Caco-2 (cell line): ENCODE measurements at places on chromosomes 7 and 10.
A peak's percentile ranks its signal among the peaks of the same experiment; 100 is the strongest.

- DNase-seq = no peak
Measured at GRCh38 chr7:34371922-34372321, 286.1 kb upstream of the NPSR1 start.

- DNase-seq = peak; percentile 80
Measured at GRCh38 chr10:8049045-8049864, 5.2 kb upstream of the GATA3 start.

- no peak for DNase-seq
Measured at GRCh38 chr7:22296916-22297315, 60.0 kb downstream of the RAPGEF5 start.

GRCh38 chr10:29012926-29013554 is 275.8 kb upstream of the LYZL1 start:
- no peak for DNase-seq

GRCh38 chr7:120052884-120053382 is 220.0 kb upstream of the KCND2 start:
- peak; percentile 30 for DNase-seq

- DNase-seq = no peak
Measured at GRCh38 chr10:115026746-115027140, 66.4 kb upstream of the ATRNL1 start.

DNA sequence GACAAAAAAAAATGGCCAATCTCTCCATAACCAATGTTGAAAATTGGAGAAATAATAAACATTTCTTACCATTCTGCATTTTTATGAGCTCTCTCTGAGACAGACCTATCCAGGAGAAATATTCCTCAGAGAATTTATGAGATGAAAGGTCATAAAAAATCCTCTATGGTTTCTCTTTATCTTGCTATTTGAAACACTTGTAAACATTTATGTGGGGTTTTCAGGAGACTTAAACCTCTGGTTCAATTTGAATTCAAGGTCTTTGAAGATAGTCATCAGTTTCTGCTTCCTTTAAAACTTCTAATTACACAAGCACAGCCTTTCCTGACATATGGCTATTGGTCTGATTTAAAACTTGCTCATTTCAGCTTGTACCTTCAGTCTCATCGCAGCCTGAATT is 78.5 kb upstream of the APBB1IP start:
- DNase-seq = no peak

DNA sequence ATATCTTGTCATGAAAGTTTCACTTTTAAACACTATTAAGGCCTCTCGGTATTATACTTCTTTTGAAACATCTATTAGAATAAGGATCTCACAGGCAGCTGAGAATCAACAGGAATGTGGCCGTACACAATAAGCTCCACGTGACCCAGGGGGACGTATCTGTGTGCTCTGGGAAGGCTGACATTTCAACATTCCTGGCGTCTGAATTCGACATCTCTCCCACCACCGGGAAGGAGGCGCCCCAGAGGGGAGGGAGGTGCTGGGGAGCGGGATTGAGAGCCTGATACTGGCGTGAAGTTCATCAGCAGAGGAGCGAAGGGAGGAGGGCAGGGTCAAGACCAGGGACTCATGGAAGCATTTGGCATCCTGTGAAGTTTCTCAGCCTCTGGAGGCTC is 401.3 kb downstream of the DNAJB6 start:
- DNase-seq = no peak

GRCh38 chr7:96532428-96532935 is 177.2 kb downstream of the SEM1 start:
- no peak for DNase-seq

- DNase-seq = no peak
Measured at GRCh38 chr7:46939089-46939488, 642.8 kb downstream of the TNS3 start.

- DNase-seq = no peak
Measured at GRCh38 chr7:44982970-44983369, 4.2 kb upstream of the MYO1G start.

- no peak for DNase-seq
Measured at GRCh38 chr7:33904681-33905388, 504 bp upstream of the BMPER start.

DNA sequence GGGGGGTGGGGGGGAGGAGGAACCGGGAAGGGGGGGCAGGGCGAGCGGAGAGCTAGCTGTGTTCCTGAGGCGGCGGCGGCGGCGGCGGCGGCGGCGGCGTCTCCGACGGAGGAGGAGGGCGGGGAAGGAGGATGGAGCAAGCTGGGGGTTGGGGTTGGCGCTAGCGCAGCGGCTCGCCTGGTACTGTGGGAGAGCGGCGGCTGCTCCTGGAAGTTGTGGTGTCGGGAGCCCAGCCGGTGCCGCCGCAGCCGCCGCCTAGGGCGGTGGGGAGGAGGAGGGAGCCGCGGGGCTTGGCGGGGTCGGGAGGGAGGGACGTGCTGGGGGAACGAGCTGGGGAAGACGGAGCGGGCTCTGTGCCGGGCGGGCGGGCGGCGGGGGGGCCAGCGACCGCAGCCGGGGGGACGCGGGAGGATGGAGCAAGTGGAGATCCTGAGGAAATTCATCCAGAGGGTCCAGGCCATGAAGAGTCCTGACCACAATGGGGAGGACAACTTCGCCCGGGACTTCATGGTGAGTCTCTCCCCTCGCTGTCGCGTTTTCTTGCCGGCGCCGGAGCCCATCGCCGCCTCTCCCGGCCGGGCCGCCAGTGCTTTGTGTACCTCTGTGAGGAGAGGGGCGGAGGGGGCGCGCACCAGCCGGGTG is at the start of gene PTPN12:
Gene PTPN12, plus strand, starts transcription at position 160 of the 642 bp plus-strand sequence. Its CDS starts 252 bp downstream, at position 412.
- DNase-seq = peak; percentile 48

DNA sequence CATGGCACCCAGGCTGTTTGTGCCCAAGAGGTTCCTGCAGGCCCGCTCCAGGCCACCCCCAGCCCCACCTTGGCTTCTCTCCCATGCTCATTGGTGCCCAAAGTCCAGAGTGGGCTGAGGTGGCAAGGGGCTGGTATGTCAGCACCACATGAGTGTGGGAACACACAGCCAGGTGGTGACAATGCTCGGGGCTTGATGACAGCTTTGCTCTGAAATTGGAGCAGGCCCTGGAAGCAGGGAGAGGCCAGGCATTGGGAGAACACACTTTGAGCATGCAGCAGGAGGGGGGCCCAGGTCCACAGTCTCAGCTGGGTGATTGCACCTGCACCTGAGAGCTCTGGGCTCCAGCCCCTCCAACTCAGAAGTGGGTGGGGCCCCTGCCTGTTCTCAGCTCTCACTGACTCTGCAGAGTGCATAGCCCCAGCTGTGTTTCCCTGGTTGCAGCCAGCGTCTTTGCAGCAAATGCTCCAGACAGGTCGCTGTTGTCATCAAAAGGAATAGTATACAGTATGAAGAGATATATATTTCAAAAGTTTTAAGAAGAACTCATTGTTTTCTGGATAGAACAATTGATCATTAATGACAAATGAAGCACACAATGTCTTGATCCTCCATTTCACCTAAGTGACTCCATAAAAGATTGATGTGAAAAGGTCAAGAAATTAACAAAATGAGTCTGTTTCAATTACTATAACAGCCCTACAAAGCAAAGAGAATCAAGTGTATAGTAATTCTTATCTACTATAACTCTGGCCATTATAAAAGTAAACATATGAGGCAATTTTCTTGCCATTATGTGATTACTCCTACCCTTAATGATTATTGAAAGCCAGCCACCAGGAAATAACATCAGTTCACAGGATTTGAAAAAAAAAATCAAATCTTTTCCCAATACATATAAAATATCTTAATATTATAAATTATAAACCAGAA is 848.1 kb downstream of the PCDH15 start:
- DNase-seq = peak; percentile 33

DNA sequence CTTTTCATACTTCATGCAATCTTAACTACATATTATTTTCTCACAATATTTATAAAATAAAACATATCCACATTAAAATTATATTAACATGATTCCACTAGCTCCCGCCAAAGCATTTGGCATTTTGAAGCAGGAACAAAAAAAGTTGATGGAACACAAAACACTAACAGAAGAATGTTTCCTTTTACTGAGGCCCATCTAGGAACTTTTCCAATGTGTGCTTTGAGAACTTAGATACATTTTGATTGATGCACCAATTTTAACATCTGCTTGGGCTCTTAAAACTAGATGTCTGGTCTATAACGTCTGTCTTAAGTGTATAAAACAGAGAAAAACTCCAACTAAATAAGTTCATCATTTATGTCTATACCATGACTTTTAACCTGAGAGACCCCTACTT is 1214.8 kb downstream of the SORCS1 start:
- DNase-seq = no peak

DNA sequence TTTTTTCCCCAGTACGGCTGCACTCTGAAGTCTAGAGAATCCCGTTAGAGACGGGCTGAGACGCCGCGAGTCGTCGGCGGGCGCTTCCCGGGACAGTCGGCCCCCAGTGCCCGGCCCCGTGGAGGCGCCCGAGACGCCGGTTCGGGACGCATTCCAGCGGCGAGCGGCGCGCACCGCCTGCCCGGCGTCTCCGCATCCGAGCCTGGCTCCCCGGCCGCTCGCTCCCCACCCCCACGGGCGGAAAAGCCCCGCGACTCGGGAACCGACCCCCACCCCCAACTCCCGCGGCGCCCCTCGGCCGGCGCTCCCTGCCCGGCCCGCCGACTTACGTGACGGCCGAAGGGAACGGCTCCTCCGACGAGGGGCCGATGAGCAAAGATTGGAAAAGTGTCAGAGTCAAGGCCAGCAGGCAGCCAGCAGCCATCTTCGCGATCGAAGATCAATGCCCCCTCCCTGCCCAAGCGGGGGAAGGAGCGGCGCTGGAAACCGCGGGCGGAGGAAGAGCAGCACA is 486 bp downstream of the CACNA2D1 start:
- no peak for DNase-seq

- no peak for DNase-seq
Measured at GRCh38 chr10:79242620-79243152, 104.6 kb upstream of the PPIF start.

DNA sequence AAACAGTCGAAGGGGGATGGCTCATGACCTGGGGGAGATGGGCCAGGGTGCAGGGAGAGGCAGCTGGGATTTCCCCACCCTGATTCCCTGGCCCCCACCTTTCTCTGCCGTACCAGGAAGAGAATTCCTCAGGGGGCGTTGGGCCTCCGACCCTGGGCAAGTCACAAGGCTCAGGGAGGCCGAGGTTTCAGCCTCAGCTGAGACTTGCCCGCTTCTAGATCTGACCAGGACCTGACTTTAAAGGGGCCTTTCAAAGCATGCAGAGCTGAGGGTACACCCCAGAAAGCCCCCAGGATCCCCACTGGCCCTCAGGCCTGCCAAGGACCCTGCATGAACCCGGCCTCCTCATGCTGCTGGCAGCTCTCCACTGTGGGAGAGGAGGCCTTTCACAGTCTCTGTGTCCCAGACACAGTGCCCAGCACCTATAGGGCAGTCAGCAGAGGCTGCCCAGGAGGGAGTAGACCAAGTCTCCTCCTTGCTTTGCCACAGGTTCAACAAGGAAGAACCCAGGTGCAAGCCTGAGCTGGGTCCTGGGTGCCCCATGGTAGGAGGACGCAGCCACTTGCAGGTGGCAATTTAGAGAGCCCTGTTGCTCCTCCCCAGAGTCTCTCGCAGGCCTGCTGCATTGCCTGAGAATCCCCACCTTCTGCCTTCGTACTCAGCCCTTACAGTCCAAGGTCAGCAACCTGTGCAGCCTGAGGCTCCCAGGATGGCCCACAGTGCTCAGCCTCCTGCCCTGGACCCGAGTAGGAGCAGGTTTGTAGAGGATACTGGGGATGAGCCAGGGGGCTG is 89.3 kb downstream of the CHST15 start:
- DNase-seq = no peak

DNA sequence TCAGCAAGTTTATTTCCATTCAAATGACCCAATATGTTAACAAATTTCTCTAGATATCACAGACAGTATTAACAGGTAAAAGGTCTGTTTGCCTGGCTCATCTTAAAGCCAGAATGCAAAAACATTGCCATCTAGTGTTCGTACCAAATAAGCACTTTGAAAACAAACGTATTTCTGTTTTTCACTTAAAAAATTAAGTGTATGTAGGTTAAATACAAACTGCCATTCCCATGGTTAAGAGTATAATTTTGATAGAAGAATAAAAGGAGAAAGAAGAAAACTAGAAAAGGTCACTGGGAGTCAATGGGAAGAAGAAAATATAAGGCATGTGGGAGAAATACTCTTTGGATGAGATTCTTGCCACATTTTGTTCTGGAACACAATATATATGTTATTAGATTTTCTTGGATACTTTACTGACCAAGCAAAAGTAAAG is 51.0 kb downstream of the ORC5 start:
- no peak for DNase-seq

GRCh38 chr7:55557666-55558188 is 14.6 kb downstream of the VOPP1 start:
- DNase-seq = no peak

- no peak for DNase-seq
Measured at GRCh38 chr7:133709036-133709880, 417.9 kb upstream of the LRGUK start.

- DNase-seq = no peak
Measured at GRCh38 chr7:975702-976473, 539 bp upstream of the COX19 start.

DNA sequence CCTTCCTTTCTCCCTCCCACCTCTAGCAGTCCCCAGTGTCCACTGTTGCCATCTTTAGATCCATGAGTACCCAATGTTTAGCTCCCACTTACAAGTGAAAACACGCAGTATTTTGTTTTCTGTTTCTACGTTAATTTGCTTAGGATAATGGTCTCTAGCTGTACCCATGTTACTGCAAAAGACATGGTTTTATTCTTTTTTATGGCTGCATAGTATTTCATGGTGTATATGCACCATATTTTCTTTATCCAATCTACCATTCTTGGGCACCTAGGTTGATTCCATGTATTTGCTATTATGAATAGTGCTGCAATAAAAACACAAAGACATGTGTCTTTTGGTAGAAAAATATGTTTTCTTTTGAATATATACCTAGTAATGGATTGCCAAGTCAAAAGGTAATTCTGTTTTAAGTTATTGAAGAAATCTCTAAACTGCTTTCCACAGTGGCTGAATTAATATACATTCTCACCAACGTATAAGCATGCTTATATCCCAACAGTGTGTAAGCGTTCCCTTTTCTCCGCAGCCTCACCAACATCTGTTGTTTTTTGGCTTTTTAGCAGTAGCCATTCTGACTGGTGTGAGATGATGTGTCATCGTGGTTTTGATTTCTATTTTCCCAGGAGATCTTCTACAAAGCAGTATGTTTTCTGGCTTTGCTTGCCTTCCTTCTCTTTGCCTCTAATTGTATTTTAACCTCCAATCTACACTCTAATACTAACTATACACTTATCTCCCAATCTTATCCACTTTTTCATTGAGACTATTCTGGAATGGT is 179.5 kb upstream of the PHF14 start:
- DNase-seq = no peak

- DNase-seq = no peak
Measured at GRCh38 chr7:151452680-151453325, 12.9 kb upstream of the CRYGN start.

- no peak for DNase-seq
Measured at GRCh38 chr10:104480797-104481196, 127.2 kb downstream of the CFAP58 start.

DNA sequence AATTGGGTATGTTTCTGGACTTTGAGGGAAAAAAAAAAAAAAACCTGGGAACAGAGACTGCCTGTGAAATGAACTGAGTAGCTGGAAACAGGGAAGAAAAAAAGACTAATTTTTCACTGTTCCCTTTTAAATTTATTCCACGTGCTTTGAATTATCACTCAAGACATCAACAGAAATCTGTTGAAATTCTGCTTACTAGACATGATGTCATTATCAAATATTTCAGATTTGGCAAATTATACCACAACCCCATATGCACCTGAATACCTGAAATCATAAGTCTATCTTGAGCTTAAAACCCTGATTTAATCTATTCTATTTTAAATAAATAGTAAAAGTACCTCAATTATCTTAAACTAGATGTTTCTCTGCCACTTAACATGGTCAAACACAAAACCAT is 5.0 kb upstream of the REEP3 start:
- DNase-seq = no peak

GRCh38 chr7:43121973-43122372 is 9.5 kb downstream of the HECW1 start:
- DNase-seq = no peak
